Sciatic nerve (tissue), 2 donors: ENCODE measurements at places on chromosomes 12 and 14.
A peak's percentile ranks its signal among the peaks of the same experiment; 100 is the strongest.

- no peak for DNase-seq
Observed at GRCh38 chr14:96221841-96222240, 17.2 kb downstream of the BDKRB2 start.

DNA sequence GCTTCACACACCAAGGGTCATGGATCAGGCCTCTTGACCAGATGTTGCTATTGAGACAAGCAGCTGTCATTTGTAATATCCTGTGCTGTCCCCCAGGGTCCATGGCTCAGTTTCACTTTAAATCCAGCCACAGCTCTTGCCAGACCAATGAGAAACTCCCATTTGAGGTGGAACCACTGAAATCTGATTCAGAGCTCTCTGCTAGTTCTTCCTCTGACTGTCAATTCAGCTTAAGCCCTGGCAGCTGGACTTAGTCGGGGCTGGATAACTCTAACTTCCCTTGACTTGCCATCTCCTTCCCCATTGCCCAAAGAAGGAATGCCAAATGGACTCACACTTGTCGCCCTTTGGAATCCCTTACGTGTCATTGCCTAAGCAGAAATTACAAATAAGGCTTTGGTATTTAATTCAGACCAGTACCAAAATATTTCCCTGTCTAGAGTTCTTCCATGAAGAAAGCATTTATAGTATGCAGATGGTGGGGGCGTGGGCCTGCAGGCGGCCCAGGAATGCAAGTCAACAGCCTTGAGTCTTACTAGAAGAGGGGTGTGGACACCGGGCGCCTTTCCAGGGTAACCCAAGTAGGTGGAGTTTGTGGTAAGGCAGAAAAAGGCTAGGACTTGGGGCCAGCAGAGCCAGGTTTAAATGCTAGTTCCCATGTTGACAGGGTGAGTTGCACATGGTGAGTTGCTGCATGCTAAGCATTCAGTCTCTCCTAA lies 96.9 kb upstream of the TMPO start:
- DNase-seq: peak; percentile 93

GRCh38 chr12:71469258-71469750 lies 29.7 kb downstream of the LGR5 start:
- no peak for DNase-seq

DNA sequence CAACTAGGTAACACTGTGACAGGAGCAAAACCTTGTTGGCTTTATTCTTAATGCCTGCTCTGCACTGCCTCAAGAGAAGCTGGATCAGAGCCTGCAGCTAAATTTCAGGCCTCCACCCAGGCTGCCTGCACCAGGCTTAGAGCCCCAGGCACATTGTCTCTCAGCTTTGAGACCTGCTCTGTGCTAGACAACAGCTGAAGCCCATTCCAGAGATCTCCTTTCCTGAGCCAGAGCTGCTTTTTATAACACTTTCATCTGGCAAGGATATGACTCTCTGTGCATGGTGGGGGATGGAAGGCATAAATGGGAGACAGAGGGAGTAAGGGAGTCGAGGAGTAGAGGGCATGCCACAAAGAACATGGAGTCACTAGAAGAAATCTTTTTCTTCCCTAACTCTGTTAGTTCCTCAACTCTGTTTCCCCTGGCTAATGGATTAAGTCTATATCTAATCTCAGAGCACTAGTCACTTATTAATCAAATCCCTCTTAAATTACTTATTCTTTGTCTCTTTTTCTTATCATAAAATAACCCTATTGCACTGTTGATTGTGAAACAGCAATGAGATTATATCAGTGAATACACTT lies 27.1 kb upstream of the LUM start:
- DNase-seq: no peak

- no peak for DNase-seq
Observed at GRCh38 chr12:106586803-106587684, 4.2 kb downstream of the RFX4 start.

DNA sequence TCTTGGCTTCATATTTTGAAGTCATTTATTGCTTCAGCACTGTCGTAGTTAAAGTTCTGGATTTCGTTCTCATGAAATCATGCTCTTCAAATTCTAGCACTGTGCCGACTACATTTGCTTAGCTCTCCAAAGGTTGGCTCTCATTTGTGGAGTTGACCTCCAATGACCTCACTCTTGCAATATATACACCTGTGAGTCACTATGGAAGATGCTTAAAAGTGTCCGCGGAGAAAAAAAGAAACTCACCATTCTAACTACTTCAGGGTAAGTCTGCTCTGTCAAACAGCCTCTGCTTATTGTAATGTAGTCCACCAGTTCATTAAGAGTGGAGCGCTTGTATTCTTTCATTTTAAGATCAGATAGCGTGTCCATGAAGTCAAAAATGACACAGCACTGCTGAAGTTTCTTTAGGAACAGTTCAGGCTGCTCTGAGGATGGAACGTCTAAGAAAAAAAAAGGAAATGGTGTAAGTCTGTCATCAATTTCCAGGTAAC lies 89.7 kb downstream of the PPP2R5E start:
- no peak for DNase-seq

DNA sequence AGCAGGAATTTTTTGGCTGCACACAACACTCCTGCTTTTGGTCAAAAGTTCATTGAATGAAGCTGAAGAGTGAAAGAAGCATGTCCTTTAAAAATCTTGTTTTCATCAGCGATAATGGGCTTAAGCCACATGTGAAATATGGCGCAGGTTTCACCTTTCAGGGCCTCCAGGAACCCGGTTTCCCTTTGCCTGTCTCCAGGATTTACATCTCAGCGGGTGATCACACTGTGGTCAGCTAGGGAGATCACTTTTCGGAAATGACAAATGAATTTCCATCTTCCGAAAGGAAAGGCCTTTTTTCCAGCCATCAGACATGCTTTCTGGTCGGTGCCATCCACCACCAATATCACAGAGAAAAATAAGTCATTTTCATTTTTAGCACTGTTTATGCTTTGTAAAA lies 727.1 kb upstream of the TBX3 start:
- DNase-seq: no peak

GRCh38 chr14:50082784-50083466 lies 33.4 kb downstream of the VCPKMT start:
- no peak for DNase-seq

GRCh38 chr12:43309959-43310358 lies 242.0 kb downstream of the ADAMTS20 start:
- no peak for DNase-seq
